ENCODE measurements at places on chromosomes 6 and 20.

DNA sequence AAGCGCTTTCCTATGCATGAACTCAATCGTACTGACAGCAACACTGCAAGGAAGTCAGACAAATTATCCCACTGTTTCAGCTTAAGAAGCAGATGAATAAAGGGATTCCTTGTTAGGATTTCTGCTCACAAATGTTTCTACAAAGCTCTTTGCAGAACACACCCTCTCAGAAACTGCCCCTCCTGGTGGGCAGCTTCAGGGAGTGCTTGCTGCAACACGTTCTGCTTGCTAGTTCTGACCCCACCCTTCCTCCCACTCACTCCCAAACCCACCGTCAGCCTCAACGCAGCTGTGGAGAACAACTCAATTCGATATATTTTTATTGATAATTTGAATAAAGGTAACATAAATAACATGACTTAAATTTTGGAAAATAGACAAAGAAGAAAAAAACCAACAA is 250.8 kb upstream of the PRDM1 start:
- DNase-seq = no peak

DNA sequence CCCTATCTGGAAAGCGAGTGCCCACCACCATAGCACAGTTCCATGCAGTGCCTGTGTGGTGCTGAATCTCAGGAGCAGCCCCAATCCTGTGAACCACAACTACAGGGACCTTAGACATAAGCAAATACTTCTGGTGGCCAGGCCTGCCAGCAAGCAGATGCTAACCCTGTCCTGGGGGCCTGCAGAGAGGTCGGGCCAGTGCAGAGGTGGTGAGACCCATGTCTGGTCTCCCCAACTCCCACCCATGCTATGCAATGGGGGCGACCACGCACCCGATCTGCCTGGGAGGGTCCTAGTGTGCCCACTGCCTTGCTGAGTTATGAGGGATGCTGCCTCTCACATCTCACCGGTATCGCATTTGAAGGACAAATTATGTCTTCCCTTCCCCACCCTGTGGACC is 151.6 kb upstream of the ZNF337 start:
- no peak for DNase-seq

DNA sequence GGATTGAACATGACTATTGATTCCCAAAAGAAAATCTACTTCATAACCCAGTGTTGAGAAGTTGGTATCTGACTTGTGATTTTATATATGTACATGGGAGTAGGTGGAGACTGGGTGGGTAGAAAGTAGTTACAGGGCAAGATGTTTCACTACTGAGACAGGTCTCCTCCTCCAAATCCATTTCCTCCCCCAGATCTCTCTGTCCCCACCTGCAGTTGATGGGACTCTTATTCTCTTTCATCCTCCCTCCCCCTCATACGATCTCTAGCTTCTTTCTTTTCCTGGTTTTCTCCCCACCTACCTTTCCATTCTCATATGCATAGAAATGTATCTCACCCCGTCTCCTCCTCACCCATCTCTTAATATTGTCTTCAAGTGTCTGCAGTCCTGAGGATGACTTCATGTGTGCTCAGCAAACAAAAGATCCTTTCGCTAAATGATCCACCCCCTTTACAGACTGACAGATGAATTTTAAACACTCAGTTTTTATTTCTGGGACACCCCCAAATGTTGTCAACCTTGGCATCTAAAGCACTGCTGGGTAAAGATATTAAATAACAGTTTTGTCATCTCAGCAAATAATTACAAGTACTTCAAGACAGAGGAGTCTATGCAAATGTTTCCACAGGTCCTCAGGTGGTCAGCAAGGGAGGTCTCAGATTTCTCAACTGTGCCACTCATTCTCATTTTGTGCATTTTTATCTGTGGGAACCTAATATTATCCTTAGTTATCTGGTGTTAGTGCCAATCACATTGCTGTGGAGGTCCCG is 18.7 kb upstream of the HECA start:
- DNase-seq = no peak

- no peak for DNase-seq
These were observed 739 bp downstream of the B3GAT2 start for GRCh38 chr6:70956191-70956450.

GRCh38 chr6:127342296-127342945 is 988 bp downstream of the ECHDC1 start:
- no peak for DNase-seq

GRCh38 chr6:6587696-6588063 is 840 bp upstream of the LY86 start:
- no peak for DNase-seq

- DNase-seq = no peak
These were observed 11.4 kb upstream of the TMEM170B start for GRCh38 chr6:11526156-11526505.

- no peak for DNase-seq
These were observed 2.6 kb downstream of the HCRTR2 start for GRCh38 chr6:55176958-55177357.

DNA sequence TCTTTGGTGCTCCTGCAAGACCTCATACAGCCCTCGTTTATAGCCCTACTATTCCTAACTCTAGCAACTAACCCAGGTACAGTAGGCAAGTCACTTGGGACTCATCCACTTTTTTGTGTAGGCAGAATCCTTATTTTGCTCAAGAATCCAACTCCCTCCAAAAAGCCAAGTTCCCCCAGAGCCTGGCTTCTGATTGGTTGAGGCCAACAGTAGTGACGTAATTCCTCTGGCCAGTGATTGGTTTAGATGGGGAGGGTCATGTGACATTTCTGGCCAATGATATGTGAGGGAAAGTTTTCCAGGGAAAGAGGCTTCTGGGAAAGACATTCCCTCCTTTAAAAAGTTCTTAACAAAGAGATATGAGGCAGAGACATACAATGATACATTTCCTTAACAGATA is 32.1 kb downstream of the KIAA1755 start:
- DNase-seq = no peak

DNA sequence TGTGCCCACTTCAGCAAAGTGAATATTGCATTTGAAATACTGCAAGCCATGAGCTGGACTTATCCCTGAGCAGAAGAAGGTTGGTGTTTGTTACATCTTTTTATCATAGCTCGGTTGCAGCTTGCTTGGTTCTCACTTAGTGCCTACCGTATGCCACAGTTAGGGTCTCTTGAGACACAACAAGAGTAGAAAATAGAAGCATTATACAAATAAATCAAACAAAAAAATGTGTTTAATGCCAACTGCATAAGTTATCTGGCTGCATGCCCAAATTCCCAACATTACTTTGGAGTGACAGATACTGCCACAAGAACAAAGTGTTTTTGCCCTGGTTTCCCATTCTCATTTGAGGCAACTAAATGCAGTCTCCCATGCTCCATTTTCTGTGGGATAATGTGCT is 53.9 kb upstream of the LAMP5 start:
- peak; percentile 56 for DNase-seq

GRCh38 chr6:4808396-4808795 is 32.2 kb downstream of the CDYL start:
- DNase-seq = no peak

GRCh38 chr6:148924226-148925012 is 177.6 kb downstream of the UST start:
- no peak for DNase-seq

- DNase-seq = no peak
These were observed 138.0 kb downstream of the CARMIL1 start for GRCh38 chr6:25417046-25417605.

DNA sequence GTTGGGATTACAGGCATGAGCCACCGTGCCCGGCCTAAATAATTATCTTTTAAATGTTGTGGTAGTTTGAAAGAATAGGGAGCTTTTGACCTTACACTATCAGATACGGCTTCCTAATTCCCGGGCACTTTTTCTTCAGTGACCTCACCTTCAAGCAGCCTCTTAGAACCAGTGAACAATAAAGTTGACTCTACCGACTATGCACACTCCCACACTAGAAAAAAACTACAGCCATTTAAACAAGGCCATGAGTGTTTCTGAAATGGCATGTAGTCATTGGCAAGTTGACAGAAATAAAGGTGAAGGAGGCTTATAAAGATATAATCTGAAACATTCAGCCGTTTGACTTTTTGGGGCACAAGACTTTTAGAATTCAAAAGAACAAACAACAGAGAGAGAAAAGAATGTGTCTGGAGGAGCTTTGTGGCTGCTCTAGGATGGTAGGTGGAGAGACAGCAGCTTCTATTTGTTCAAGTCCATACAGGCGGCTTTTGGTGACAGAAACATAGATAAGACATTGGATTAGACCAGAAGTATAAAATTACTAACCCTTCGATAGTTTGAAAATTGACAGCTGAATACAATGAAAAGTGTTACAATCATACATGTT is 75.2 kb downstream of the GJA1 start:
- DNase-seq = peak; percentile 37

- no peak for DNase-seq
These were observed 40.9 kb downstream of the ARHGAP40 start for GRCh38 chr20:38642498-38642897.

DNA sequence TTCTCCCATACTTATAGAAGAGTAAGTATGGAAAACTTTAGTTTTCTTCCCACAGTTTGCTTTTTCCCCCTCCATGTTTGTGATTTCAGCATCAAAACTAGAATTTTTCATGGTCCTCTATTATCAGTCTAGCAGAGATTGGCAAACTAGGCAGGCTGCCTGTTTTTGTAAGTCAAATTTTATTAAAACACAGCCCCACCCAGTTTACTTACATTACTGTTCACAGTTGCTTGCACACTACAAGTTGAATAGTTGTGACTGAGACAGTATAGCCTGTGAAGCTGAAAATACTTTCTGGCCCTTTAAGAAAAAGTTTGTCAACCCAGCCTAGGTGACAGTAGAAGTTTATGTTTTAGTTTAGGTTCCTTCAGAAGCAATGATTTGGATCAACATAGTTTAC is 19.5 kb downstream of the MCM8 start:
- no peak for DNase-seq

- DNase-seq = no peak
These were observed 228.0 kb downstream of the CLVS2 start for GRCh38 chr6:123224077-123224476.

DNA sequence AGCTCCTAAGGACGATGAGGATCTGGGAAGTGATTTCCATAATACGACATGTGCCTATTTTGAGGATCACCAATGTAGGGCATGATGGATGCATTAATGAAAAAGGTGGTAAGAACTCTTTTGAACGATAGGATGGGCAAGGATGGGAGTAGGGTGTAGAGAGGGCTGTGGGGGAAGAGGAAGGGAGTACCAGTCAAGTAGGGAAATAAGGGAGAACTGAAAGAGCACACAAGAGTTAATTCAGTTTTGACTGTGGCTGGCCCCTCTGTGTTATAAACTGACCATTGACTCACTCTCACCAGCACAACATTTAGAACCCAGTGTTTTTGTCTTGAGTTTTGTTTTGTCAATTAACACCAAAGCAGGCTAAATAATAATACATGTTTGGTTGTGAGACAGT is 33.0 kb downstream of the SLC35D3 start:
- no peak for DNase-seq

DNA sequence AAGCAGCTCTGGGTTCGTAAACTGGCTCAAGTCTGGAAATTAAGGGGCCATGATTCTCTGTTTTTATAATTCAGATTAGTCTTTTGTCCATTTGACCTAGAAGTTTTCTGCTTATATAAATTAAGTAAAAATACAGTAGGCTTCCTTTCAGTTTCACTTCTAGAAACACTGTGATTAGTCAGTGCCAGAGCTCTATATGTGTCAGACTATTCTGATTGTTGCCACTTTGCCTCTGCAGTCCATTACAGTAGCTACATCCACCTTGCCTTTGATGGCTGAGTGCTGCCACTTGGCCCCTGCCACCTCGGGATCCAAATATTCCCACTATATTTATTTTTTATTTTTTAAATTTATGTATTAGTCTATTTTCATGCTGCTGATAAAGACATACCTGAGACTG is 7.9 kb downstream of the ZC2HC1B start:
- DNase-seq = no peak

DNA sequence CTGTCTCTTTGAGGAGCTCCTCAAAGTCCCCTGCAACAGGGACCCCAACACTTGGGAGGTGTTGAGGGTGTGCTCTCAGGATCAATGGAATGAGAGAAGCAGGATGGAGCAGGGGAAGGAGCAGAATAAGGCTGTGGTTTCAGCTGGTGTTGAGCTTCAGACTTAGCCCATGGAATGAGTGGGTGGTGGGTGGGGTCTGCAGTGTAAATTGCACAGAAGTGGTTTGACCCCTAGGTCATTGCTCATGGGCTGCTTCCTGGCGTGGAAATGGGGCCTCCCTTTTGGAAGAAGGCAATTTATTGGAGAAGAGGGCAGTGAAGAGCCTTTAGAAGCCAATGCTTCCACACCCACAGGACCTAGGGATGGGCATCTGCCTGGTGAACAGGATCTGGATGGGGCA is 37.0 kb upstream of the KCNG1 start:
- no peak for DNase-seq

DNA sequence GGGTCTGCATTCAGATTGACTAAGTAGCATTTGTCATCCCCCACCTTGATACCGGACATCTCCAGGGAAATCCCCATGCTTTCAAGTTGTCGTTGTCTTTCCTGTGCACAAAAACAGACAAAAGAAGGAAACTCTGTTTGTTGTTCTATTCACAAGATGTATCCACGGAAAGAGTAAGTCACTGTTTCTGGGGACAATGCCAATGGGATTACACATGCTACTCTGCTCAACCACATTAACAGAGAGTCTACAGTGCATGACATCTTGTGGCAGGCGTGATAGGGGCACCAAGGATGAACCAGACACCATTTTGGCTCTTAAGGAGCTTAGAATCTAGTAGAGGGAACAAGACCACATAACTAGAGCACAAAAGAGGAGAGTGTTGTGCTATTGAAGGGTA is 124.4 kb upstream of the NUP153 start:
- DNase-seq = peak; percentile 98

DNA sequence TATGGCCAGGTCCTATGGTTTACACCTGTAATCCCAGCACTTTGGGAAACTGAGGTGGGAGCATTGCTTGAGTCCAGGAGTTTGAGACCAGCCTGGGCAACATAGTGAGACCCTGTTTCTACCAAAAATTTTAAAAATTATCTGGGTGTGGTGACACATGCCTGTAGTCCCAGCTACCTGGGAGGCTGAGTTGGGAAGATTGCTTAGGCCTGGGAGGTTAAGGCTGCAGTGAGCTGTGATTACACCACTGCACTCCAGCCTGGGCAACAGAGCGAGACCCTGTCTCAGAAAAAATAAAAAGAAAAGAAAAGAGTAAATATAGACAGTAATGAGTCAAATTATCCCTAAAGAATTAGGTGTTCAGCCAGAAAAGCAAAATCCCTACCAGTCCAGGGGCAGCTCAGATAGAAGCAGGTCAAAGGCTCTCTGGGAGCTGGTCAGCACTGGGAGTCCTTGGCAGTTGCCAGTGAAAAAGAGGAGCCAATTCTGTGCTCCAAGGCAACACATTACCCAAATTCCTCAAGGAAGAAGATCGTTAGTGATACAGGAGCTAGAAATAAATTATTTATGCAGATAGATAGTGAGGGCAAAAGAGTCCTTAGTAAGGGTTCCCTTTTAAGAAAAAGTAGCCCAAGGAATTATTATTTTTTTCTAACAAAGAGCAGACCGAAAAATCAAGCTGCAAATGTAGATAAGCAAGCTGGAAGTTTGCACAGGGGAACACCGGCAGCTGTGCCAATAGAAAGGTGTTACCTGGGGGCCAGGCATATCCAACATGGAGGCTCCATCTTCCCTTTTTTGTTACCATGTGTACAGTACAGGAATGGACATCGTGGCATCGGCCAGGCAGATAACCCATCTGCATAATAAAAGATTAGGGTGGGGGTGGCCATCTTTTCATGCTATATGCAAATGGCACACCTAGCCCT is 31.4 kb upstream of the SEC63 start:
- DNase-seq = no peak

- no peak for DNase-seq
These were observed 119.2 kb upstream of the SASH1 start for GRCh38 chr6:148223424-148223842.

- no peak for DNase-seq
These were observed 1.2 kb downstream of the RPS21 start for GRCh38 chr20:62387933-62388635.

GRCh38 chr20:62265365-62265764 is 27.0 kb downstream of the OSBPL2 start:
- no peak for DNase-seq

All from dermis microvascular lymphatic vessel endothelial cell (primary cell).